ENCODE measurements at places on chromosomes 2 and 18. TPM values are rescaled to one million over a fixed set of nuclear protein-coding genes. Genes with fewer than 3 reads are reported as not detected.

The RSAD2 gene
- total RNA-seq: 21.9 TPM

The CAPN10 gene
- total RNA-seq: 37.2 TPM

The SULT1C4 gene
- 10.6 TPM for total RNA-seq

The KLHL41 gene
- 0.68 TPM for total RNA-seq

The ADGRF3 gene
- total RNA-seq: 0.35 TPM

DNA sequence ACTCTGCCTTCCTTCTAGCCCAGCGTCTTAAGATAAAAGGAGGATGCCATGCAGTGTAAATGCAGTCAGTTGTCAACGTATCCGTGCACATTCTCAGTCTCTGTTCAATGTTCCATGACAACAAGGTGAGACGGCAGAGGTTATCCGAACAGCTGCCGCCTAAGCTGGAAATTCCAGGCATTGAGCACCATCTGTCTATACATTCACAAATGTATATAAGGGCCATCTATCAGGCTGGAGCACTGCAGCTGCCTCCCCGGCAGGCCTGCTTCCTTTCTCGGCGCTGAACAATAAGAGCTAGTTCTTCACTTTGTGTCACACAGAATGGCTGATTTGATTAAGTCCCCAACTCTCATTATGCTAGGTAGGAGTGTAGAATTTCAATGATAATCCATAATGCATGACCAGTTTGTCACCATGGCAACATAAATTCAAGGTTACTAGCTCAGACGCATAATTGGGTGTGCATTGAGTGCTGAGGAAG is 282.2 kb upstream of the SOX11 start:
- no peak for DNase-seq
- no peak overlapping the region for H3K4me3 ChIP-seq
- H3K36me3 ChIP-seq: no peaks in the 10 kb centered on the region
- no peak overlapping the region for H3K27ac ChIP-seq

DNA sequence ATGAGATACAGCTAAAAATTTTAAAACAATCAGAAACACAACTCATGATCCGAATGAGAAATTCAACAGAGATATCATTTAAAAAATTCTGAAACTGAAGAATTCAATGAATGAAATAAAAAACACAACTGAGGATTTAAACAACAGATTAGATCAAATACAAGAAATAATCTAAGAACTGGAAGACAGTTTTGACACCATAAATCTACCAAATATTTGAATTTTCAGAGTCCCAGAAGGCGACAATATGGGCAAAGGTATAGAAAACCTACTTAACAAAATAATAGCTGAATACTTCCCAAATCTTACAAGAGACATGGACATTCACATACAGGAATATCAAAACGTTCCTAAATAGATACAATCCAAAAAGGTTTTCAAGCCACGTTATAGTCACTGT is 221.9 kb downstream of the OTX1 start:
- H3K36me3 ChIP-seq: no peaks in the 10 kb centered on the region
- no peak for DNase-seq
- H3K4me3 ChIP-seq: no peak overlapping the region
- no peak overlapping the region for H3K27ac ChIP-seq
- H3K27me3 ChIP-seq: no peaks in the 10 kb centered on the region

DNA sequence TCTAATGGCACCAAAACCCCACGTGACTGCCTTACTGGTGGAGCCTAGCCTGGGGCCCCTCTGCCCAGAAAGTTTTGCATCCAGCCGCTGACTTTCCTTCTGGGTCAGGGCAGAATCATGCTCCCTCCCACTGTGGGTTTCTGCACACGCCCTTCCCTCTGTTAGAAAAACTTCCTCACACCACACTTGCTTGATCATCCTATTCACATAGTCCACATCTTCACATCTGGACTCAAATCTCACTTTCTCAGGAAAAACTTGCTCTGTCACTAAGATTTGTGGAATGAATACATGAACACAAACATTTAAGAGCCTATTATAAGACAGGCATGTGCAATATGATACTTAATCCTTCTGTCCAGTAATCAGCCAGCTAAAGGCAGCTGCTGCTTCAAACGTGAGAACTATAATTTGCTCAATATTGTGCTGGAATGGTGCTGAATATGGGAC is 274.7 kb downstream of the RND3 start:
- no peaks in the 10 kb centered on the region for H3K36me3 ChIP-seq
- no peak for DNase-seq
- H3K27ac ChIP-seq: no peak overlapping the region
- H3K4me3 ChIP-seq: no peak overlapping the region

DNA sequence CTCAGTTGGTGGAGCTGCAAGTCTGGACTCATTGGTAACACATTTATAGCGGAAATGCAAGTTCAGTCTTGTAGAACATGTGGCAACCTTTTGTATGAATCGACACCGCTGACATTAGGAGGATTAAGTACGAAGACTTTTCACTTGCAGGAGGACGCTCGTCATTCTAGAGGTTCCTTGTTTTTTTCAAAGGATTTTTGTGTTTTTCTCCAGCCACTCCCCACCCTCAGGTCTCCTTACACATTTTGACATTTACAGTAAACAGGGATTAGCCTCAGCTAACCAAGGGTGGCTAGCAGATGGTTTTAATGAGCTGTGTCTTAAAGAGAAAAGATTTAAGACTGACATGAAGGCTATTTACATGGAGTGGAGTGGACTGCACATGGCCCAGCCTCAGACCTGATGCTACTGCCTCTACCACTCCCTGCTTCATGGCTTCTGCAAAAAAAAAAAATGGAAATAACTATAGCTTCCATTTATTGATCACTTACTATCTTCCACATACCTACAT is 173.8 kb downstream of the TRIB2 start:
- H3K4me3 ChIP-seq: no peak overlapping the region
- H3K27me3 ChIP-seq: no peaks in the 10 kb centered on the region
- no peaks in the 10 kb centered on the region for H3K4me1 ChIP-seq
- DNase-seq: no peak
- H3K36me3 ChIP-seq: no peaks in the 10 kb centered on the region

DNA sequence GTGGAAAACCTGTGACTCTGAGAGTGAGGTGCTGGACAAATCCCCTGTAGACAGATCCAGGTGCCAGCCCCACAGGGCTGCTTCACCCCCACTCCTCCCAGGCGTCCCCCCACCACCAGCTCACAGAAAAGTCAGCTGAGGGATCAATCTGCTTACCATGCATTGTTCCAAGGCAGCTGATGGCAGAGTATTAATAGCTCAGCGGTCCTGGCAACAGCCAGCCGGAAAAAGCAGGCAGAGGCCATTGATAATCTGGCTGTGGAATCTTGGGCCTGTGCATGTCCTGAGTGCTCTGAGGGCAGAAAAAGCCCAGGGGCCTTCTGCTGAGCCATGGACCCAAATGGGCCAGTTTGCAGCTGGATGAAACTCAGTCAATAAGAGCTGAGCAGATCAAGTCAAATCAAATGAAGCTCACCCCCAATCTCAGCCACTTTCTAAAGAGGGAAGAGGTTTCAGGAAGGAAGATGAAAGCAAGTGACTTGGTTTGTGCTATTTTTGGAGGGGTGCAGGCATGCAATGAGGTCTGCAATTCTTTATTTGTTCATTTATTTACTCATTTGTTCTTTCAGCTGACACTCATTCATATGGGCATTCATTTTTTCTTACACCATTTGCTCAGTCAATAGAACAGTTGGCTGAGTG is 63.4 kb downstream of the GYPC start:
- DNase-seq: no peak
- no peaks in the 10 kb centered on the region for H3K27me3 ChIP-seq
- peaks cover 15% of the 10 kb centered on the region for H3K4me1 ChIP-seq
- no peaks in the 10 kb centered on the region for H3K36me3 ChIP-seq
- H3K4me3 ChIP-seq: no peak overlapping the region

Measured in lower lobe of right lung (tissue), 2 donors.